ENCODE measurements at places on chromosomes 2 and 18.

GRCh38 chr2:69734035-69734611 lies 7.8 kb upstream of the ANXA4 start:
- no peaks in the 10 kb centered on the region for H3K4me1 ChIP-seq
- H3K36me3 ChIP-seq = no peaks in the 10 kb centered on the region
- no peak for DNase-seq
- H3K27ac ChIP-seq = no peak overlapping the region
- no peak overlapping the region for H3K4me3 ChIP-seq

- peaks cover 22% of the 10 kb centered on the region for H3K4me1 ChIP-seq
- no peak overlapping the region for H3K4me3 ChIP-seq
- no peaks in the 10 kb centered on the region for H3K36me3 ChIP-seq
- no peak for DNase-seq
Measured at GRCh38 chr2:219122202-219122980, 38.2 kb downstream of the NHEJ1 start.

DNA sequence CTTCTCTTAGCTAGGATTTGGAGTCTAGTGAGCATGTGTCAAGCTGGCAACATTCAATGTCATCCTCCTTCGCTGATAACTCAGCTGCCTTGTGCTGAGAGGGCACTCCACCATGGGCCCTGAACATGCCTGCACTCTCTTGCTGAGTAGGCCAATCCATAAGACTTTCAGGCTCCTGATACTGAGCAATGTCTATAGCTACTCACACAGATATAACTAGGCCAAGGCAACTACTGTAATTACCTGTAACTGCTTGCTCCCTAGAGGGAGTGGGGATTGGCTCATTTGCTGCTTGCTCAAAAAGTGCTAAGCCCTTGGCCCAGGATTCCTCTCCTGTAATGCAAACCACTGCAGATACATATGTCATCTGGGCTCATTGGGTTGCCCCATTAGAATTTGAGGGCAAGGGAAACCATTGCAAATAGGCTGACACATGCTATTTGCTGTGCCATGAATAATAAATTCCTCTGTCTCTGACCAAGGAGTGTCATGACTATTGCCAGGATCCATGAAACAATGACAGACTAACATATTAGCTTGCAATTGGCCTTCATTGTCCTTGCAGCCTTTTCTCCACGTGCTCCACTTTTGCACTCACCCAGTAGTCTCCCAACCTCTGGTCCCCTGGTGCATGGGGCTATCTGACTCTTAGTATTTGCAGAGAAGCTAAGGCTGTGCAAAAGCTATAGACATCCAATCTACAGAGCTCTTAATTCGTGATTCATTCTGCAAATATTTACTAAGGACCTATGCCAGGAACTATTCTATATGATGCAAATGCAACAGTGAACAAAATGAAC lies 36.9 kb upstream of the BMPR2 start:
- H3K27ac ChIP-seq = no peak overlapping the region
- no peaks in the 10 kb centered on the region for H3K27me3 ChIP-seq
- no peak overlapping the region for H3K4me3 ChIP-seq
- H3K36me3 ChIP-seq = no peaks in the 10 kb centered on the region

DNA sequence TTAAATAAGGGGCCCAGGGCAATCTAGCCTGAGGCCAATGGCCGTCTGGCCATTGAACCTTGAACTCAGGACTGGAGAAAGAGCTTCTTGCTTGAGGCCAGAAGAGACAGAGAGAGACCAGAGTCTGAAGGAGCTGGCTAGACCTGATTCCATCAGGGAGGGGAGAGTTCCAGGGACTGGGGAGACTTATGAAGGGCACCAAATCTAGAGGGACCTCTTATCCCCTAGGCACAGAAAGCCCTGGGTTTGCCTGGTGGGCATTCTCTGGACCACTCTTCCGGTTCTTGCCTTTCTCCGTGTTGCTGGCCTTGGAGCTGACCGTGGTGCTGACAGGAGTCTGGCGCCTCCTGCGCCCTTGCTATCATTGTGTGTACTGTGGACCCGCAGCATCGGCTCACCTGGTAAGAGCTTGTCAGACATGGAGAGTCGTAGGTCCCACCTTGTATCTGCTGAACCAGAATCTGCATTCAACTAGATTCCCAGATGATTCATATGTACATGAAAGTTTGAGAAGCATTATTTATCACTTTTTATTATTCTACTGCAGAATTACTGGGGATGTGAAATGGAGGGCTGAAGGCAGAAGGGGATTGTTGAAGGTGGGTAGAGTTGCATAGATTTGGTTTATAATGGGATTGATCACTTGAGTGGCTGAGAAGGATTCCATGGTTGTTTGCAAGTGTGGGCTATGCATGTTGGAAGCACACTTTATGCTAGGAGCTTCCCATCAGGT lies 4.3 kb upstream of the TRPM8 start:
- no peak overlapping the region for H3K27ac ChIP-seq
- H3K36me3 ChIP-seq = no peaks in the 10 kb centered on the region
- H3K4me1 ChIP-seq = no peaks in the 10 kb centered on the region
- peak; percentile 94 for DNase-seq
- H3K4me3 ChIP-seq = no peak overlapping the region

- H3K4me3 ChIP-seq = no peak overlapping the region
- peaks cover 19% of the 10 kb centered on the region for H3K4me1 ChIP-seq
- H3K27ac ChIP-seq = no peak overlapping the region
- DNase-seq = peak; percentile 48
- H3K27me3 ChIP-seq = no peaks in the 10 kb centered on the region
- H3K36me3 ChIP-seq = peaks cover 8% of the 10 kb centered on the region
Measured at GRCh38 chr18:48797841-48798255, 152.9 kb downstream of the SMAD7 start.

All from endodermal cell (in vitro differentiated cells).